ENCODE measurements at places on chromosomes 3 and 15. TPM values are rescaled to one million over a fixed set of nuclear protein-coding genes. Genes with fewer than 3 reads are reported as not detected.

Gene CHRFAM7A
- 2.4 TPM for total RNA-seq

Gene ATP13A5
- total RNA-seq: not detected

Gene FAM3D
- 0.16 TPM for total RNA-seq

Gene CPB1
- not detected for total RNA-seq

DNA sequence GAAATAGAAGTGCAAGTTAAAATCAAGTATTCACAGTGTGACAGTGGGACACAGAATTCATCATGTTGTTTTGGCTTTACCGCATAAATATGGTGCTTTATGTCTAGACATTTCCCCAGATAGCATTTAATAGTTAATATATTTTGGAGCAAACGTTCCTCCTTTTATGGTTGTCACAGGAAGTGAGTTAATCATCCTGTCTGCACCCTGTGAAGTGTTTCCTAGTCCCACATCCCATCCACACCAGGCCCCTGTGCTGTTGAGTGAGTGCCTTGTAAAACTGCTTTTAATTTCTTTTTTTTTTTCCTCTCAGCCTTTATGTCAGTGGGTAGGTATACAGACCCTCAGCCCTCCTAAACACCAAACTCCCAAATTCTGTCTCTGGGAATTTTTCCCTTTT is 393.7 kb downstream of the FEZF2 start:
- no peak for DNase-seq

GRCh38 chr3:150844484-150844883 is 60.8 kb downstream of the MINDY4B start:
- DNase-seq: no peak

DNA sequence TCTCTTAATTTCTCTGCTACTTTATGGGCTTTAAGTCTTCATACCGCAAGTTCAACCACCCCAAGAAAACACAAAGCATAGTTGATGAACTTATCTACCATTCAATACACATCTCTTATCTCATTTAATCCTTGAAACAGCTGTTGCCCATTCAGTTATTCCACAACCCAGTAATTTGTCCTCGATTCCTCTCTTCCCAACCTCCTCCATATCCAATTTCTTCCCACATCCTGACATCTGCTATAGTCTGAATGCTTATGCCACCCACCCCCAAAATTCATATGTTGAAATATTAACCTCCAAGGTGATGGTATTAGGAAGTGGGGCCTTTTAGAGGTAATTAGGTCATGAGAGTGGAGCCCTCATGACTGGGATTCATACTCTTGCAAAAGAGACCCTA is 345.4 kb downstream of the ERC2 start:
- no peak for DNase-seq

DNA sequence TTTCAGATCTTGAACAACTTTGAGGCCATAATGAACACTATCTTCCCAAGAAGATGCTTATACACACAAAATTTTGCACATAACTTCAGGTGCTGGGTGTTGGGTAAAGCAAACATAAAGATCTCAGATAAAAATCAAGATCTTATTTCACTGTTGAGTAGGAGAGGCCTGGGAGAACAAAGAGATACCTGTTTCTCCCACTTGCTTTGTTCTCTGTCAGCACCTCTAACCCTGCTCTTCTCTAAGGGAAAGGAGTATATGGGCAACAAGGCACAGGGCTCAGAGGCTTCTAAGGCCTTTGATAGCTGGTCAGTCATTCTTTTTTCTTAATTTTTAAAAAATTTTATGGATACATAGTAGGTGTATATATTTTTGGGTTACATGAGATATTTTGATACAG is 3.6 kb upstream of the GK5 start:
- DNase-seq: no peak

DNA sequence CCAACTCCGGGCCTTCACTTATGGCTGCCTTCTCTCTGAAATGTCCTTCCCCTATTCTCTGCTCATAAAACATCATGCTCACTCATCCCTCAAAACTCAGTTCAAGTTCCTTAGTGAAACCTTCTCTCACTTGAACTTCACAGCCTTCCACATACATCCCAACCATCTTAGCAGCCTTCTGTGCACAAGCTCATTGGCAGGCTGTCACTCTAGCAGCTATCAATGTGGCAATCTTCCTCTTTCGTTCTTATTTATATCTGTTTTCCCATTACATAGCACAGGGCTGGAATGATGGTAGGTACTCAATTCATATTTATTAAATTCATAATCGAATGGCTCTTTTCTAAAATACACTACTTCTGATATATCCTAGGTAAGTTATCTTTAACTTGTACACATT is 66.4 kb upstream of the MCTP2 start:
- no peak for DNase-seq

- peak; percentile 55 for DNase-seq
Observed at GRCh38 chr3:37652851-37653250, 208.8 kb upstream of the CTDSPL start.

GRCh38 chr3:38137615-38138348 is 679 bp upstream of the MYD88 start:
- no peak for DNase-seq

GRCh38 chr3:102682741-102683140 is 247.9 kb downstream of the ZPLD1 start:
- no peak for DNase-seq

DNA sequence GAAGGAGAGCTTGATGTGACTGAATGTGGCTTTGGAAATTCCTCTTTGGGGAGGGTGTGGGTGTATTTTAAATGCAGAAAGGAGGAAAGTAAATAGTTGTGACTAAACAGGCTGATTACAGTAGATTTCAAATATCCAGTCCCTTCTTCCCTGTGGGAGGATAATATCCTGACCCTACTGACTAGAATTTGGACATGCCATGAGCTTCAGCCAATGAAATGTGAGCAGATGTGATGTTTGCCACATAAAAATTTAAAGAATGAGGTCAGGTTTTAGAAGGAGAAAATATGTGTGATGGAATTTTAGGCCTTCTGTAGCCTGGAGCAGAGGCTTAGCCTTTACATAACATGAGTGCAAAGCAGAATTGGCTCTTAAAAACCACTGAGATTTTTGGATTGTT is 1218.9 kb downstream of the ROBO2 start:
- no peak for DNase-seq

DNA sequence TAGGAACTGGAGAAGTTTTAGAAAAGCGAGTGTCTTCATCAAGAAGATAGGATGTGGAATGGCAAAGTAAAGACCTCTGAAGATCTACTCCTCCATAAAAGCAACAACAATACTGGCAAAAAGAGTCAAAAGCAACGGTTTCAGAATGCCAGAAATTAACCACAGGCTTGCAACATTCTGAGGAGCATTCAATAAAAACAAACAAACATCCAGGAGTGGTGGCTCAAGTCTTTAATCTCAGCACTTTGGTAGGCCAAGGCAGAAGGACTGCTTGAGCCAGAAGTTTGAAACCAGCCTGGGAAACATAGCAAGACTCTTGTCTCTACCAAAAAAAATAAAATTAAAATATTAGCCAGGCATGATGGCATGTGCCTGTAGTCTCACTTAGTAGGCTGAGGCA is 143.2 kb upstream of the HACD2 start:
- no peak for DNase-seq

All from left ventricle myocardium inferior (tissue), 1 donor.